Muscle of arm (tissue), 14 donors: ENCODE measurements at places on chromosomes 1 and 21.

DNA sequence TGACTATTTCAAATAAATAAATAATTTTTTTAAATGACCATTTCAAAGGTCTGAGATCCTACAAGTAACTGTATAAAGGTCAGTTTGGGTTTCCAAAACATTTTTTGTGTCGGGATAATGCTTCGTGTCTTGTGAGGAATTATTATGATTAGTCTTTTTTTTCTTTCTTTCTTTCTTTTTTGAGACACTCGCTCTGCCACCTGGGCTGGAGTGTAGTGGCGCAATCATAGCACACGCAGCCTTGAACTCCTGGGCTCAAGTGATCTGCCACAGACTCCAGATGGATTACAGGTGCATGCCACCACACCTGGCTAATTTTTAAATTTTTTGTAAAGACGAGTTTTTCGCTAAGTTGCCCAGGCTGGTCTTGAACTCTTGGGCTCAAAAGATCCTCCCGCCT lies 1.9 kb upstream of the SDE2 start:
- no peak for DNase-seq

- DNase-seq = no peak
Observed at GRCh38 chr21:15071009-15071408, 6.2 kb upstream of the NRIP1 start.

GRCh38 chr1:165496501-165496900 lies 47.3 kb upstream of the LRRC52 start:
- no peak for DNase-seq

DNA sequence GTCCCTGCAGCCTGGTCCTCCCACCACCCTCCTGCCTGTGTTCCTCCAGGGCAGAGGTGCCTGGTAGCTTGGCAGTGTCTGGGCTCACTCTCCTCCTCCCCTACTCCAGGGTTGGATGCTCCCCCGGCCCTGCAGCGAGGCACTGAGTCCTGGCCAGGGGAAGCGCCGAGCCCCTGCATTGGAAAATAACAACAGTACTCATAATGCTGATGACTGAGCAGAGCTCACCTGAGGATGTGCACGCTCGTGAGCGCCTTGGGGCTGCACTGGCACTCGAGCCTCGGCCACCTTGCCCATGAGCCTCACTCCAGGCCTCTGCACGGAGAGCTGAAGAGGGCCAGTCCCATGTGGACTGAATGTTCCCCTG lies 6.0 kb upstream of the ACTRT2 start:
- DNase-seq = no peak

GRCh38 chr21:14864211-14865021 lies 200.4 kb downstream of the NRIP1 start:
- DNase-seq = peak; percentile 40

GRCh38 chr1:226735576-226735975 lies 3.5 kb downstream of the ITPKB start:
- DNase-seq = no peak

- DNase-seq = no peak
Observed at GRCh38 chr1:199734186-199734585, 293.3 kb upstream of the NR5A2 start.

GRCh38 chr21:16124378-16125138 lies 394.8 kb downstream of the USP25 start:
- DNase-seq = no peak

- no peak for DNase-seq
Observed at GRCh38 chr1:4327142-4327541, 327.3 kb upstream of the AJAP1 start.

- DNase-seq = no peak
Observed at GRCh38 chr1:2229037-2229864, 1.1 kb downstream of the SKI start.

DNA sequence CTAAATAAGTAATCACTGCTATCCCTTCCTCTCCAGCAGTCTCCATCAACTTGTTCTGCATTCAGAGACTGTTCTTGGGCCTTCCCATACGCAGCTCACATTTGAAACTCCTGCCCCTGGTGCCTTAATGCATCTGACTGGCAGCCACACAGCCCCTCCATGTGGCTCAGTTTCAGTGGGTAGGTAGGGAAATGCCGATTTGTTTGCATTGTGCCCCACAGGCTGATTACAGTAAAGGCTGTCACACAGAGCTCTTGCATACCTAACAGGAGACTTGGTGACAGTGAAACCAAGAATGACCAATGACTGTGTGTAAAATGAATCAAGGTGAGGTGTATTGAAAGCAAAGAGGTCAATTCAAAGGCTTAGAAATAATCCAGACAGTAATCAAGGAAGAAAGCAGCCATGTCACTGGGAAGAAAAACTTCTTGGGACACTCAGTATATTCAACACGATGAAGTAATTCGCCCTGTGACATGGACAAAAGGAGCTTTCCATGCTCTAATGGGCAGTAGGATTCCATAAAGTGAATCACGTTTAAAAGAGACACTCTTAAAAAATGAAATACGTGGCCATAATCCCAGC lies 12.7 kb upstream of the B3GALNT2 start:
- no peak for DNase-seq

DNA sequence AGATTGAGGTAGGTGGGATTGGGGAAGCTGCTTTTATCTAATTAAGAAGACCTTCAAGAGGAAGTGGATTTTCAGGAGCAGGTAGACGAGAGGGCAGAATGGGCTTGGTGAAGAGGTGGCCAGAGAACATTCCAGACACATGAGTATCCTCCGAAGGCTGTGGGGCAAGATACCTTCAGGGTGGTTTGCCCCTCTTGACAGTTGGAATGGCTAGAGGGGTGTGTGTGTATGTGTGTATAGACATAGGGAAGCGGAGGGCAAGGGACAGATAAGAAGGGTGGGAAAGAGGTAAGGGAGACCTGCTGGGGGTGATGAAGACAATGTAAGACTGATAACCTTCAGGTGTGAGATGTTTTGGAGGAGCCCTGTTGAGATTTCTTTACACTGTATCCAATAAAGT lies 46.8 kb upstream of the TSPAN2 start:
- DNase-seq = no peak

DNA sequence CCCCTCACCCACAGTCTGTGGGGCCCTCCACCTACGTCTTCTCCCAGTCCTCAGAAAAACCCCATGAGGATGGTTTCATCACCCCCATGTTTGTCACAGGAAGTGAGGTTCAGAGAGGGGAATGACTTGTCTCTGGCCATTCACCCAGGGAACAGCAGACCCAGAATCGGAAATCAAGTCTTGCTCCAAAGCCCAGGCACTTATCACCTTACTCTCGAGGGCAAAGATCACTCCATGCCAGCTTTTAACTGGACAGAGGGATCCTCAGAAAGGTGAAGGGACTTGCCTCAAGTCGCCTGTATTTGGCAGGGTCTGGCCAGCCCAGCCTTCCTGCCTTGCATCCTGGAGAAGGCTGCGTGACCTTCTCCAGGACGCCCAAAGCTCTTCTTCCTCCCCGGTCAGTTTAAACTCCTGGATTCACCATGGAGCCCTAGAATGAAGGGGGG lies 57.9 kb upstream of the SSBP3 start:
- DNase-seq = no peak

DNA sequence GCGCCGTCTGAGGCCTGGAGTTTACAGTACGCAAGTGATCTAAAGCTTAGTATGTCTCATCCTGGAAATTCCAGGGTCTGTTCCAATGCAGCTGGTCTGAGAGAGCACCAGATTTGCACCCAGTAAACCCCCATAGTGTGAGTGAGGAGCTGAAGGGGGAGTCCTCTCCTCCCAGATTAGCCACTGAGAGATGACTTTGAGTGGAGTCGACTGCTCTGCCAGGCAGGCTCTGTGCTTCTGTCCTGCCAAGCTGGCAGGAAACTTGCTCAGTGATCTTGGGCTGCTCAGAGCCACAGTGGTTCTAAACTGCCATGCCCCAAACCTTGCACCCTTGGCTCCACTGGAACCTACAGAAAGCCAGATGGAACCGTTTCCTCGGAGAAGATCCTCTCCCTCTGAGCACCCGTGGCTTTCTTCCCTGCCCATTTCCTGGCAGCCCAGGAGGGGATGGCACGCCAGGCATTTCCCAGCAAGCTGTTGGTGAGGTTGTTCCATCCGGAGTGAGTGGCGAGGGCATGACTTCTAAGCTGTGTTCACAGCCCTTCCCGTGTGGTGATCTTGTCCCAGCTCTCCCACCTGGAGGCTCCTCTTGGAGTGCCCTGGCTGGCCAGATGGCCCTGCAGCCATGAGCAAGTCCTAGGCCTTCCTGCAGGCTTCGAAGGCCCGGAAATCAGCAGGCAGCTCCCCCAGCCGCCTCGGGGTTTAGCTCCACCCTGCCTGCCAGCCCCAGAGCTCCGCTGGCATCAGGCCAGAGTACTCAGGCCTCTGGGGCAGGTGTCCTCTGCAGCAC lies 125.9 kb upstream of the VAMP3 start:
- no peak for DNase-seq

DNA sequence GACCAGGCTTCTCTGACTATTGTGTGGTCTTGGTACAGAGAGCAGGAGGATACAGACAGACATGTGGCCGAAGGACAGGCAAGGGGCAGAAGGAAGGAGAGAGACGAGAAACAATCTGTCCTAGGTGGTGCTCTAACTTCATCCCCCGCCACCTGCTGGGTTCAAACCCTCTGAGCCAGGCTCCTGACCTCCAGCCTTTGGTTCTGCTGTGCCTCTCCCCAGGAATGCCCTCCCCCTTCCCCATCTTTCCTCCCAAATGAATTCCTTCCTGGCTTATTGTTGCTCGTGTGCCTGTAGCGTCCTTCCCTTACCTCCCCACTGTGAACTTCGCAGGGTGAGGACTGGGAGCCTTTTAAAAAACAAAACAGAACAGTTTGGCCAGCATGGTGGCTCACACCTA lies 5.4 kb downstream of the TCEA3 start:
- no peak for DNase-seq

DNA sequence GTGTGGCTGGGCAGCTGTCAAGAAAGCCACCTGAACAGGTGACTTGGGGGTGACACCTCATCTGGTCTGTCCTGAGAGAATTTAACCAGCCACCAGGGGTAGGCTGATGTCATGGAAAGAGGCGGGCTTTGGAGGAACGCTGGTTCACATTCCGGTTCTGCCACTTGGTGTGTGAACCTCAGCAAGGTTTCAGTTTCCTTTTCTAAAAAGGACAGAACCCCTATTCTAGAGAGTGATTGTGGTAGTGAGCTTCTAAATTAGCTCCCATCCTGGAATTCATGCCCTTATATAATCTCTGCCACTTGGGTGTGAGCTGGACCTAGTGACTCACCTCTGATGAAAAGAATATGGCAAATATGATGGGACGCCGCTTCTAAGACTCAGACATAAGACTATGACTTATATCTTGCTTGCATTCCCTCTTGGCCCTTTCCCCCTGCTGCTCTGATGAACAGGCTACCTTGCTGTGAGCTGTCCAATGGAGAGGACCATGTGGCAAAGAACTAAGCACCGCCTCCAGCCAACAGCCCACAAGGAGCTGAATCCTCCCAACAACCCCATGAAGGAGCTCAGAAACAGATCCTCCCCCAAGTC lies 332.1 kb downstream of the RRAGC start:
- DNase-seq = no peak

GRCh38 chr21:26368591-26369320 lies 198.2 kb upstream of the APP start:
- no peak for DNase-seq

DNA sequence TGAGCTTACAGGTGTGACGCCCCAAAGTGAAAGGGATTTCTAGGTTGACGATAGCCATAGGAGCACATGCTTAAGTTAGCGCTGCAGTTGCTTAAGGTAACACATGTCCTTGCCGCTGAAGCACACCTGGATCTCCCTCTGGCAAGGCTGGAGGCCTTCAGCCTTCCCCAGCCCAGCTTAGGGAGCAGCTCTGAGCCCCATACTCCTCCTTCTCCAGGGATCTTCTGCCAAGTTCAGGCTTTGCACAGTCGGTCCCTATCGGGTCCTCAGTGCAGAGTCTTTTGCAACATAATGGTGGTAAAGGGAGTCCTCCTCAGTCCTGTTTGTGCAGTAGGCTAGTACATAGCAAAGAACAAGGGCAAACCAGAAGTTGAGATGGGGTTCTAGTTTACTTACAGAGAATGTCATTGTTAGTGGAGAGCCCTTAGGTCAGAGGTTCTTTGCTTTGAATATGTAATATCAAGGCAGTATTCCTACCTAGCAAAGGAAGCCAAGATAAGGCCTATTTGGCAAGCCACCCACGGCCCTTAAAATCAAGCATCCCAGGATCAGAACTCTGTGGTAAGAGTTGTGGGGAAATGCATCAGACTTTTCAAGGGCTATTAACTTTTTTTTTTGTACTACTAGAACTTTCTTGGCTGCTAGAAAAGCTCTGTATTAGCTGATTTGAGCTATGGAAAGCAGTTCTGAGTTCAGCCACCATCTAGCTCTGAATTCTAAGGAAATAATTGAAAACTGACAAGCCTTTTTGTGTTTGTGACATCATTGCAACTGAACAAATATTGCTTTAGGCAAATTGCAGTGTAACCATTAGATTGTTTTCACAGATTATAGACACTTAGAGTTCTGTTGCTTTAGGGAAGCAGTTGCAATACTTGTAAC lies 1.4 kb downstream of the EVA1C start:
- DNase-seq = no peak
